GM20000 (cell line): ENCODE measurements at places on chromosomes 2 and 18.

DNA sequence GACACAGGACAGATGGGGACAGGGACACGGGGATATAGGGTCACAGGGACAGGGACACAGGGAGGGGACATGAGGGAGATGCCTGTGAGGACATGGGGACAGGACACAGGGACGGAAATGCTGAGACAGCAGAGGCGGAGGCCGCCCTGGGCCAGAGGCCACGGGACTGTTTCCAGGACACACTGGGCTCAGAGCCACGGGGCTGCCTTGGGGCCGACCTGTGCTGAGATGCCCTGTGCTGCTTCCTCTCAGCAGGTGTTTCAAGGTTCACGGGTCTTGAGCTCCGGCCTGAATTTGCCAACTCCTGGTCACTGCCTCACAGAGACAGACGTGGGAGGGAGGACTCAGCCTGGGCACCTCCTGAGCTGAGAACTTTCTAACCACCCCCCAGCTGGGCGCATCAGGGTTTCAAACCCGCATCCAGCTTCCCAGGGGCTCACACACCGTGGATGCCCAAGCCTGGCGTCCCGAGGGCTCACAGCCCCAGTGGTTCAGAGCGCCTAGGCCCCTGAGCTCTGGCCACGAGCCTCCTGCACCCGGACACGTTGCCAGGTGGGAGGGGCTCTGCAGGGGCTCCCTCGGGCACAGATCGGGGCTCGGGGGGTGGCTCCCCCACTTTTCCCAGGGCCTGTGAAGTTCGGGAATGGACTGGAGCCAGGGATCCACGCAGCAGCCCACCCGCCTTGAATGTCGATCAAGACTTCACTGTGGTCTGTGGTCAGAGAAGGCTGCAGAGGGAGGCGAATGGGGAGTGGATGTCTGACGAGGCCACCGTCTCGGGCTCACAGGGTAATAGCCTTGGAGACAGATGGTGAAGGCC lies 64.1 kb downstream of the SLC66A2 start:
- DNase-seq: no peak

DNA sequence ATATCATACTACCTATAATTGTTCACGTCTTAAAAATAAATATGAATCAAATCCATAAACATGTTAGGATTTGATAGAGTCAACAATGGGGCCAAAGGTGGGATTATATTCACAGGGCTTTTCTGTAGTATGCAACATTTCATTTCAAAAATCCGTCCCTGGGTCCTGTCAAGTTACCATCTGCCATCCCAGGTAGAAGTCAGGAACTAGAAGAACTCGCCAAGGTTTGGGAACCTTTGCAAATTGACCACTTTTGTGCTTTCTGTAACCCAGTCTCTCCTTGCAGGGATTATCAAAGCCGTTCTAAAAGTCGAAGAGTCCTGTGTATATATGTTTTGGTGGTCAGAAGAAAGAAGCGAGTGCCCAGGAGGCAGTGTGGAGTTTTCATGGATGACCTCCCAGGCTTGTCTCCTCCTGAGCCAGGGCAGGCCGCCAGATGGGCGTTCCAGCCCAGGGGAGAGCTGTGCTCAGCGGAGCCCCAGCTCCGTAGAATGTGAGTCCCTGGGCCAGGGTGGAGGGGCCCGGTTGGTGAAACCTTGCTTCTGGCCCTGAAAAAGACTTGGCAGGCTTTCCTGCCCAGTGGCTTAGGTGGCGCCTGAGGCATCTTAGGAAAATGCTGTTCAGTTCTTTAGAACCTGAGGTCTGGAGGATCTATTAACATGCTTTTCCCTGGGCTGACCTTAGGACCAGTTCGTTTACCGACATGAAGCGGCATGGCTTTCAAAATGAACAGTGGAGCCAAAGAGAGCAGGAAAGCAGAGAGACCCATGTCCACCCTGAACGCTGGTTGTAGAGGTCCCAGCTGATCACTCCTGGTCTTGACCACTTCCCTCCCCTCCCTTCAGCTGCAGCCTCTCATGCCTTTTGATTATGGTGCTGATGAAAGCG lies 69.2 kb downstream of the LONRF2 start:
- no peak for DNase-seq

DNA sequence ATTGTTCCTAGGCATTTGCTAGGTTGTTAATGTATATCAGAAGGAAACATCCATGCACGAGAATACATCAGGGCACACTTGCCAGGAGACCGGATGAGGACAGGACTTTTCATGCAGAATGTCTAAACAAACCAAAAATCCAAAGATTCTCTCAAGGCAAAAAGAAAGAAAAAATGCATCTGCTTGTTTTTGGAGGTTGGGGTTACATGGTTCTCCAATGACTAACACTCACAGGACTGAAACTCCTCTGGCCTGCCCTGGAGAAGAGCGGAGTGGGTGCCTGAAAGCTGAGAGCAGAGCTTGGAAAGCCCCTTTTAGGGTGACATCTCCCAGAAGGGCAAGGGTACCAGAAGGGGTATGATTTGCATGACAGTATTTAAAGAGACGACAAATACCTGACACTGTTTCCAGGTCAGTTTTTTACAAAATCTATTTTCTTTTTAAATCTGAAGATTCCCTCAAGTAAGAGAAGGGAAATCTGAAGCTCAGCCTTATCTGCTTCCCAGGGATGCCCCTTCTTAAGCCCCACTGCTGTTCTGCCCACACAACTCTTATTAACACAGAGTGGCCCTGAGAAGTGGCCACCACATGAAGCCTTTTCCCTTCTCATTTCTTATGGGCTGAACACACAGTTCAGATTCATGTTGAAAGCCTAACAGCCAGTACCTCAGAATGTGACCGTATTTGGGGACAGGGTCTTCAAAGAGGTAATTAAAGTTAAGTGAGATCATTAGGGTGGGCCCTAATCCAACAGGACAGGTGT lies 216.4 kb downstream of the STK39 start:
- no peak for DNase-seq

DNA sequence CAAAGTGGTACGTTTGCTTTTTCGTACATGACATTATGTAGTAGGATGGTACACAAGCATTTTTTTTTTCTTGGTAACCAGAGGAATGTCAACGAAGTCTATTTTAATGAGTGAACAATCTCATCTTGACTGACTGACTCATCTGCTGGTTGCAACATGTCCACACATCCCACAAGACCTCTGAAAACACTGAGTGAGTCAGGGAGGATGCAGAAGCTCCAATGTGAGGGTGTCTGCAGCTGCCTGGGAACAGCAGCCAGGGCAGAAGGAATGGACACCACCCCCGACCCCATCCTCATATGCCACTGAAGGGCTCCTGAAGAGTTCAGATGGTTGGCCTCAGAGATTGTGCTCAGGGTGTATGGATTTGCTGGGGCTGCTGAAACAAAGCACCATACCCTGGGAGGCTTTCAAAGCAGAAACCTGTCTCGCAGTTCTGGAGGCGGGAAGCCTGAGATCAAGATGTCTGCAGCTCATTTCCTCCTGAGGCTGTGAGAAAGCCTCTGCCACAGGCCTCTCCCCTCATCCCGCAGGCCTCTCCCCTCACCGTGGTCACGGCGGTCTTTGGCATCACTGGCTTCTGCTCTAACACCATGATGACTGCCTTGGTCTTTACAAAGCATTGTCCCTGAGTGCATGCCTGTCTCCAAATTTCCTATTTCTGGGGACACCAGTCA lies 124.6 kb downstream of the LRATD1 start:
- no peak for DNase-seq

GRCh38 chr2:235719146-235719942 lies 225.5 kb downstream of the AGAP1 start:
- DNase-seq: no peak

DNA sequence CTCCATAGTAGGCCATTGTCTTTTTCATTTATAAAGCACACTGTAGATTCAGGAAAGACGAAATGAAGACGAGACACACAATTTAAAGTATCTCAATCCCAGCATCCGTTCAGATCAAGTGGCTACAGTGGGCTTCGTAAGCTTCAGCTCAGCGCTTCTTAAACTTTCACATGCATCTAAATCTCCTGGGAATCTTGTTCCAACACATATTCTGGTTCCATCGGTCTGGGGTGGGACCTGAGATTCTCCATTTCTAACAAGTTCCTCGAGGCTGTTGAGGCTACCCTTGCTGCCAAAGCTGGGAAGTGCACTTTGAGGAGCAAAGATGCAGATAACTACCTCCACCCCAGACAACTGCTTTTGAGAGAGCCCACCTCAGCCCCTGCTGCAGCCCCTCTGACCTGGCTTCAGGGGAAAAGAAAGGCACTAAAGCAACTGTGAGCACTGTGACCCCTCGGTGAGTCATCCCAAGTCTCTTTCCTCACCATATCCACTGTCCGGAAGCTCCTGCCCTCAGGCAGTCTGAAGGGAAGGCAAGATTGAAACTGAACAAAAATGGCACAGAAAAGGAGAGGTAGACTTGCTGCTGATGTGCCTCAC lies 201.1 kb upstream of the FBXO11 start:
- DNase-seq: no peak
